Activated T-helper 17 cell treated with anti-CD3 and anti-CD28 coated beads, Interleukin-2, amount 50 U/mL, for 72 hours (primary cell): ENCODE measurements at places on chromosomes 5 and 9. TPM values are rescaled to one million over a fixed set of nuclear protein-coding genes. Genes with fewer than 3 reads are reported as not detected.

Gene IL33
- not detected for total RNA-seq

Gene PCDHGA7
- not detected for total RNA-seq

DNA sequence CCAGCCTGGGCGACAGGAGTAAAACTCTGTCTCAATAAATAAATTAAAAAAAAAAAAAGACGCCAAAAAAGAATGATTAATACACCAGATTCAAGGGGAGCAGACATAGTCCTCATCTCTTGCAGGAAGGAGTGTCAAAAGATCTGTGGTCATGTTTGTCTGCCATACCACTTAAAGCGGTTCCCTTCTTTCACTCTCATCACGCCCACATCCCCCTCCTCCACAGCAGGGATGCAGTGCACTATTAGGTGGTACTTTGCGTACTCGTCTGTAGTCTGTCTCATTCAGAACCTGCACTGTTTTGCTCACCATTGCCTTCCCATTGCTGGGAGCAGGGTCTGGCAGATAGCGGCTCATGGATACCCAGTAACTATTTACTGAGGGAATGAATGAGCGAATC, 11.2 kb downstream of the CDHR2 start:
- ATAC-seq, result peak; percentile 57

- ATAC-seq, result peak; percentile 96
These were observed 170.9 kb downstream of the PALM2AKAP2 start for GRCh38 chr9:109950710-109951443.

Gene FCN1
- total RNA-seq, result not detected

DNA sequence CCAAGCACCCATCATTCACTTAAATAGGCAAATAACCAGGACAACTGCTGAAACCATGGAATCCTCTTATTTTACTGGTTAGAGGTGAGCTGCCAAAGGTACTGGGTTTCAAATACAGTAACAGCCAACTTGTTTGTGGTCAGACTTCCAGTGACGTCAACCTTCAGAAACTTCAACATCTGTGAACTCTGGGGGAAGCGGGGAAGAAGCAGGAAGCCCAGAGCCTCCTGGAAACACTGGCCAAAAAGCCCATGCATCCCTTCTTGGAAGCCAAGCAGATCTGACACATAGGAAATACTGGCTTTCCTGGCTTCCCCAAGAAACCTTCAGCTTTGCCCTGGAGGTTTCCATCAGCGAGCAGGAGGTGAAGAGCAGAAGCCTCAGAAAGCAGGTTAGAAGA, 4.9 kb upstream of the FRRS1L start:
- ATAC-seq, result no peak

- ATAC-seq, result no peak
These were observed 15.3 kb downstream of the LHX3 start for GRCh38 chr9:136189394-136190236.

DNA sequence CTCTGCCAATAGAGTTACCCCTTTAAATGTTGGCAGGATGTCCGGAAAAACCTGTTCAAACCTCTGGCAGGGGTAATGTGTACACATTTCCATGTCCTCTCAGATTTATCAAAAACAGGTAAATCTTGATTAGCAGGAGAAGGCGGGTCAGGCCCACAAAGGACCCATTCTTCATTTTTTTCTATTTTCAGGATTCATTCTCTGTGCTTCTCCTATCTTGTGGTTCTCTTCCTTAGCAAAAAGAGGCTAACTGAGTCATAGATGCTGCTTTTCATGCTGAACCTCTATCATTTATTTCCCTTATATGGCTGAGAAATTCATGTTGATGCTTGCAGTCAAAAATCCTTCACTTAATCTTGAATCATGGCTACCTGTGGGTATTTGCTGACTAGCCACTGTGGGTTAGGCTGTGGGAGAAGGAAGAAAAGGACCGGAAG, 112.7 kb upstream of the IQGAP2 start:
- ATAC-seq, result no peak

Gene LCN6
- not detected for total RNA-seq

Gene PCDHGB3
- total RNA-seq, result 0.21 TPM
